ENCODE measurements at places on chromosomes 2 and 18.

GRCh38 chr2:45890819-45891218, 239.3 kb downstream of the PRKCE start:
- DNase-seq, result no peak

DNA sequence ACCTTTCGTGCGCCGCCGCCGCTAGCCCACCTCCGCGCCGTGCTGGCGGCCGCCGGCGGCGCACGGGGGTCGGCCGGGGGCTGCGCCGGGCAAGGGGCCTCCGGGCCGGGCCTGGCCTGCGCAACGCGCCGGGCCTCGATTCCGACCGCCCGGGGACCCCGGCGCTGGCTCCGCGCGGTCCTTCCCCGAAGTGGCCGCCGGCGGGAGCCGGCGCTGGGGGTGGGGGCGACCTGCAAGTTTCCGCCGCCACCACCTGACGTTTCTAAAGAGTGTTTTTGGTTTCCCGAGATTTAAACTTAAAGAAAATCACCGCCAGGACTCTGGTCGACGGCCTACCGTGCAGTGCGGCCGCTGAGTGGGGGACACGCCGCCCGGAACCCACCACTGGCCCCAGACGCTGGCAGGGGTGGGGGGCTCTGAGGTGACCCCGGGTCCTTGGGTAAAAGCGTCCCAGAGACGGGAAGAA, 3.8 kb upstream of the GATA6 start:
- no peak for DNase-seq

DNA sequence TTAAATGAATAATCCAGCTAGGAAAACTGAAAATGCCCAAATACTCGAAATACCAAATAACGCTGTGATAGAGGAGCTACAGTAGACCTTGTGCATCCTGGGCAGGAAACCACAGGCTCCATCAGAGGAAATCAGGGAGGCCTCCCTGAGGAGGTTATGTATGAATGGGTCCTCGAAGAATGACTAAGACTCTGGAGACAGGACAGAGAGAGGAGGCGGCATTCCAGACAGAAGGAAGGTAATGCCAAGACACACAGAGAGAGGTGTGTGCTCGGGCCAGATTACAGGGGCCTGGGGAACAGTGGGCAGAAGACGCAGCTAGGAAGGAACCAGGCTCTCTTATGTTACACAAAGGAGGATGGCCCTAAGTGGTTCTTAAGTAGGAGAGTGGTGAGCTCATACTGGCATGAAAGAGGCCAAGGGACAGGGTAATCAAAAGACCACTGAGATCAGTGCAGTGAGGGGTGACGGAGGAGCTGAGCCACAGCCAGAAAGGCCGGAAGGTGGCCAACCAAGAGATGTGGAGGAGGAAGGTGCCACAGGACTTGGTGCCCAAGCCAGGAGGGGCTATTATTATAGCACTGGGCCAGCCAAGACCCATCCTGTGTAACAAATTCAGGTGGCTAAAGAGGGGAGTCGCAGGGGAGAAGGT, 9.9 kb downstream of the ST3GAL5 start:
- DNase-seq, result no peak

GRCh38 chr2:150208689-150209088, 278.8 kb downstream of the RND3 start:
- no peak for DNase-seq

- DNase-seq, result no peak
Observed at GRCh38 chr2:99637159-99637697, 147.4 kb upstream of the REV1 start.

- DNase-seq, result no peak
Observed at GRCh38 chr2:33212151-33212550, 264.3 kb upstream of the RASGRP3 start.

DNA sequence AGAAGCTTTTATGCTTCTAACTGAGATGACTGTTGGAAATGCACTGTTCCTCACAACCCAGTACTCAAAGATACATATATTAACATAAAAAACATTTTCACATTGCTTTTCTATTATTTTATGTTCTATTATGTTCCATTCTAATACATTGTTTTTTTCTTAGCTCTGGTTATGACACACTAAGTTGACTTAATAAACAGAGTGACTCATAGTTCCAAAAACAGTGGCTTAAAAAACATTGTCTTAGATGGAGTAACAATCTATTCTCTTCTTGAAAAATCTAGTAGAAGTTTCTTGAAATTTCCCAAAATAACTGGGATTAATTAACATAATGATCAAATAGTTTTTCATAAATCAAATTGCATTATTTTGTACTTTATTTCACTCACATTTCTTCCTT, 328.2 kb upstream of the LRATD1 start:
- no peak for DNase-seq

- DNase-seq, result no peak
Observed at GRCh38 chr2:230152334-230152733, 67.5 kb downstream of the SP110 start.

GRCh38 chr2:7976206-7976605, 705.6 kb upstream of the ID2 start:
- DNase-seq, result no peak

GRCh38 chr18:70454704-70455322, 166.0 kb downstream of the SOCS6 start:
- no peak for DNase-seq

DNA sequence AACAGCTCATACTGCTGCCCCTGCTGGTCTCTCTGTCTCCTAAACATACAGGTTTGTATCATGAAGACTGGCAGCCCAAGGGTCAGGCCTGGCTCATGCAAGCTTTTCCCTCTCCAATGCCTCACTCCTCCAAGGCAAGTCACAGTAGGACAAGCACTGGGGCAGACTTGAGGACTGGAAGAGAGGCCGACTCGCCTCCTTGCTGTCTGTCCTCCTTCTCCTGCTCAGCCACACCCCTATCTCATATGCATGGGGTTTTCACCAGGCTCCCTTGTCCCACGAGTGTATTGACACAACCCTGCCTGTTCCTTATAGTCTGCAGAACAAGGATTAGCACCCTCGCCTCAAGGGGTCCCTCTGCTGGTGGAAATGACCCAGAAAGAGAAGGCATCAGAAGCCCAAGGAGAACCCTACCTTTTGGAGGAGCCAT, 223.7 kb downstream of the SOX11 start:
- no peak for DNase-seq

DNA sequence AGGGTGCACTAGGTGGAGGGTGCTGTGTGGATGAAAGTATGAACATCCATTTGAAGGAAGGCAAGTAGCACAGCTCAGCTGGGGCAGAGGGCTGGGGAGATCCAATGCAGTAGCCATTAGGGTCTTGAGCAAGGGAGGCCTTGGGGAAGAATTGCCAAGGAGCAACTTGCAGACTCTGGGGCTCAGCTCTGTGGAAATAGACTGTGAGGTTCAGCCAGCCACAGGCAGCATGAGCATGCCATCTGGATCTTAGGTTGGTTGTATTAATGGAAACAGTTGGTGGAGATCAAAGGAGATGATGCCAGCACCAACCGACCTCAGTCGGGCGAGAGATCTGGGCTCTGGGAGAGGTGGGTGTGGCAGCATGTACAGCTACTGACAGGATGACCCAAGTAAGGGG, 5.6 kb downstream of the ZAP70 start:
- no peak for DNase-seq

GRCh38 chr2:238598802-238599530, 172.2 kb downstream of the ASB1 start:
- DNase-seq, result no peak

DNA sequence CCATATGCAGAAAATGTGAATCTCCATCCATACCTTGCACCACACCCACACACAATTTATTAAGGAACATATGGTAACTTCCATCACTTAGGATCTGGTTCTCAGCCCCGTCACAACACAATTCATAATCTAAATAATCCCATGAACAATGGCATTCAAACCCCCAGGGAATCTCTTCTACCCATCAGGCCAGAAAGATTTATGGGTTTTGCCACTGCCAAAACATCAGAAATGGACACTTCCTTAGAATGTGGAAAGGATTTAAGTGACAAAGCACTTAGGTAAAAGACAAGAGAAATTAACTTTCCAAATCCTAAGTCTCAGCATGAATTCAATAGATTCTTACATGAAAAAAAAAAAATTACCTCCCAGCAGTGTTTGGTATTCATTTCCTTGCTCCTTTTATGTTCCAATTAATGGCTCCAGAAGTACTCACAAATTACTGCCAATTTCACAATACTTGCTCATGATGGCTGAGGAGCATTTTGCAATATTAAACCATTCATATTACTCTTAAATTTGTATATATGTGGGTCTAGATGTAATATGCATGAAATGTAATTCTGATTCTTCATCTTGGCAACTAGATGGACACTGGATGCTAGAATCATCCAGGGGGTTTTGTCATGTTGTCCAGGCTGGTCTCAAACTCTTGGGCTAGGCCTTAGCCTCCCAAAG, 56.5 kb upstream of the TMEM247 start:
- DNase-seq, result no peak

DNA sequence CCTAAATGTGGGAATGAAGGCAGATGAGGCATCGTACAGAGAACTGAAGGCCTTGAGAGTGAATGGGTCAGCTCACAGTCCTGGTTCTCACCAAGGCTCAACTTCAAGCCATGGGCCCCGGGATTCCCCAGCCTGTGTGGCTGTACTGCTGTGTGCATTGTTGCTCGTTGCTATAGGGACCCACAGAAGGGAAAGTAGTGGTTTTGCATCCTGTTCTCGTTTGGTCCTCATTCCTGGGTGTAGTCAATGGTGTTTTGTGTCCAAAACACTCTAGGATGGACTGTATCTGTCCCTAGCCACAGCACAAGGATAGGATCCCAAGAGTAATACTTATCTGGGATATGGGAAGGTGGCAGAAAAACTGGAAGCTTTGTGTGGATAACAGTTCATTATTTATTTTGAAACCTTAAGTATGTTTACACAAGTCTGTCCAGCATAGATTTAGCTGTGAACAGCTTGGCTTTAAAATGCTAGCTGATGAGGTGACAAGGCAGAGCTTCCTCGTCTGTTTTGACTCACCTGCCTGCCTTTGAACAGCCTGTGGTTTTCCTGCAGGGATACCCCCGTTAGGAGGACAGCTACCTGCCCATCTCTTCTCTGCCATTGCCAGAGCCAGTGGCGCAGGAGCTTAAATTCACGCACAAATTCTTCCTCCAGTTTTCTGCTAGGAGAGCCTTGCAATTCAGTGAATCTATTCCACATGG, 85.0 kb downstream of the WDSUB1 start:
- DNase-seq, result no peak

- no peak for DNase-seq
Observed at GRCh38 chr2:74168739-74169138, 9.9 kb downstream of the MOB1A start.

- DNase-seq, result no peak
Observed at GRCh38 chr2:120917886-120918285, 182.2 kb downstream of the GLI2 start.

GRCh38 chr2:162123806-162124758, 28.0 kb downstream of the GCG start:
- DNase-seq, result no peak

DNA sequence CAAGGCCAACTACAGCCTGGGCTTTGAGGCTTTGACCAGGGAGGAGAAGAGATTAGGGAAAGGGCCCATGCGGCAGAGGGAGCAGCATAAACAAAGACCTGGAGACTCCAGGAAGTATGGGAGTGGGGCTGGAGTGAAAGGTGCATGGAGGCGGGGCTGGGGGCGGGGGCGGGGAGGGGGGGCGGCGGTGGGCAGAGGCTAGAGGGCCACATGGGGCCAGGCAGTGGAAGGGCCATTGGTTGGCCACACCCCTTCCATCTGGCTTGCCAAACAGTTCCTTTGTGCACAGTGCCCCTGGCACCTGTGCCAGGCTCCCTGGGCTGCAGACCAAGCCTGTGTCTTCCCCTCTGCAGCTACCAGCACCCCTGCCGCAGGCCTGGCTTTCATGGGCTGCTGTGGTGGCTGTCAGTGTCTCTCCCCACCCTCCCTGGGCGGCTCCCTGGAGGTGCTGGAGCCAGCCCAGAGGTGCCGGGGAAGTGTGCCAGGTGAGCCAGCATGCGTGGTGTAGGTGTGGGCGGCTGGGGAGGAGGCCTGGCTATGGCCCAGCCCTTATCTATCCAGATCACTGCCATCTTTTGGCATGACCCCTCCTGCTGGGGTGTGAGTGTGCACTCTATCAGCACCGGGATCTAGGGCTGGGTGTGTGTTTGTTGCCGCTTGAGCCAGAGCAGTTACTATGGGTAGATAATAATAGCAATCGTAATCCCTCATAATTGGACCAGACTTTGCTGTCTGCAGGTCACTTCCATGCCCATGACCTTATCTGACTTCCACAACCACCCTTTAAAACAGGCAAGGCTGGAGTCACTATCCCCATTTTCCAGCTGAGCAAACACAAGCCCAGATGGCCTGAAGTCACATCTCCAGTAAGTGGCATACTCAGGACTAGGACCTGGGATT, 30.5 kb downstream of the DNMT3A start:
- DNase-seq, result no peak

DNA sequence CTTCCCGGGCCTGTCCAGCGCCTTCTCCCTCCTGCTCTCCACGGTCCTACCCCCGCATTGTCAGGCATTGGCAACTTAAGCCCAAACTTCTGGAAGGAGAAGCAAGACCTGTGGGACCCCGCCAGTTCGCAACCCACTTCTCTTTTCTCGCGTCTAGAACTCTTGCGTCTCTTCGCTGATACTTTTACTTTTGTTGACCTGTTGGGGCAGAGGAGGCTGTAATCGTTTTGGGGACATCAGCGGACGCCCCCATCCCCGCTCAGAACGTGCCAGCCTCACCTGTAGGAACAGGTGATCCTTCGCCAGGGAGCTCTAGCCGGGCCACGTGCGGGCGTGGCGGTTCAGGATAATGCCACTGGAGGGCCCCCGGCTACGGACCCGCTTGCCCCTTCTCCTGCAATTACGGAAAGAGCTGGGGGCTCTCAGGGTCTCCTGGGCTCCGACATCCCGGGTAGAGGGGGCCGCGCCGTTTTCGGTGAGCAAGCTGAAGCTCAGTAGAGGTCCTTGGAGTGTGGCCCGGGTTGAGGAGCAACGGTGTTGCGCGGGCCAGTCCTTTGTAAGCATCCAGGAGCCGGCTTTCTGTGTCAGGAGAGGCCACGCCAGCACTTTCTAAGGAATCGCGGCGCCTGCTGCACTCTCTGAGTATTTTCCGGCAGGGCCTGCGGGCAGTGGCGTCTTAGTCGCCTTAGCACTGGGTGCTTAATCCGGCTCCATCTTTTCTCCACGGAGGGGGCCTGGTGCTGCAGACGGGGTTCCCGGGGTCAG, 1.6 kb downstream of the MTCL1 start:
- no peak for DNase-seq
